ENCODE measurements at places on chromosomes 7 and 10.
A peak's percentile ranks its signal among the peaks of the same experiment; 100 is the strongest.

- DNase-seq: no peak
Measured at GRCh38 chr10:55212051-55212450, 411.0 kb upstream of the PCDH15 start.

- peak; percentile 7 for DNase-seq
Measured at GRCh38 chr10:30422981-30423654, 10.9 kb upstream of the MAP3K8 start.

DNA sequence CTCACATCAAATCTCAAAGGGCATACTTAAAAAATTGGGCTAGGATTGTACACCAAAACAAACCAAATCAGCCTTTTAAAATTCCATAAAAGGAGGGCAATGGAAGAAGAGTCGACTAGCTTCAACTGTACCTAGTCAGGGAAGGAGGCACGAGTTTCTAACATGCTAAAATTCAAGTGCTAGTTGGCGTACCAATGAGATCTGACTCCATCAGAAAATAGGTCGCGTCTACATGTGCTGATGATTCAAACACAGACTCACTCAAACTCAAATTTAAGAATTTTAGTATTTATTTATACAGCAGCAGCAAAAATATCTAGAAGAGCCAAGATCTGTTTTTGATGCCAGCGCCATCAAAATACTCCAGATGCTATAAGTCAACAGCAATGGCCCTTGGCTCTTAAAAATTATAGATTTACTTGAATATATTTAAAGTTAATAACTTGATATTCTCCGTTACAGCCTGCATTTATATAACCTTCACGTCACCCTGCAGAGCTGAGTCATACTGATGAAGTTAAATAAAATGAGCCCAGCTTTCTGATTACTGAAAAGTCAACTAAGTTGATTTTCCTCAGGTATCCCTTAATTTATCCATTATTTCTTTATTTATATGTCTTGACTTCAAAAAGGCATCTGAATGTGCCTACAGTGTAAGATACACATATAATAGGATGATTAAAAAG is 302.1 kb upstream of the IMMP2L start:
- DNase-seq: no peak

GRCh38 chr10:123747426-123747825 is 81.3 kb downstream of the GPR26 start:
- DNase-seq: no peak

DNA sequence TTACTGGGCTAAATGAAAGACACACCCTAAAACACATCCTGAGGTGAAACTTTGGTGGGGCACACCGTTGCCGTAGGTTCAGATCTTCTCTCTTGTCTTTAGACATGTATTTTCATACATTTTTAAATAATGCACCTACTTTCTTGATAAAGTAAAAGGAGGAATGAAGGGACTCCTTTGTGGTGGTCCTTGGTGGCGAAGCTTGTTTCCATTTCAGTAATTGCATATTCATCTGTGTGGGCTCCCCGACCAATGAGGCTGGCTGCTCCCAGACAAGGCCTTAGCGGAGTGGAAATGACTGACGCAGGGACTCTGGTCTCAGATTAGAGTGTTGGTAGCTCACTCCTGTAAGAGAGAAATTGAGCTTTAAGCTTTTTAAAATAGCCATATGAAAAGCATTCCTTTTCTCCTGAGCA is 815 bp downstream of the CCSER2 start:
- no peak for DNase-seq

DNA sequence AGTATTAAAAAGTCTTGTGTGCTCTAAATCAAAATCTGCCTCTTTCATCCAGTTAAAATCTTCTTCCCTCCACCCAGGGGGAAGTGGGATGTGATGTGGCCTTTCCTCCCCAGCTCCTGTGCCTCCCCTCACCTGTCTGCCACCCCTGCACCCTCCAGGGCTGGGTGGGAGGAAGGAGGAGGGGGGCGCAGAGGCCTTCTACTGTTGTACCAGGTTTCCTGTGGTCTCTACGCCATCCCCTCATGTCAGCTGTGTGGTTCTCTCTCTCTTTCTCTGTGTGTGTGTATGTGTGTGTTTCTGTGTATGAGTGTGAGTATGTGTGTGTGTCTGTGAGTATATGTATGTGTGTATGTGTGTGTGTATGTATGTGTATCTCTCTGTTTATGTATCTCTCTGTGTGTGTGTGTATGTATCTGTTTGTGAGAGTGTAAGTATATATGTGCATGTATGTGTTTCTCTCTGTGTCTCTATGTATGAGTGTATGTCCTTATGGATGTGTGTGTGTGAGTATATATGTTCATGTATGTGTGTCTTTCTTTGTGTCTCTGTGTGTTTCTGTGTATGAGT is 45.5 kb upstream of the C10orf71 start:
- no peak for DNase-seq

DNA sequence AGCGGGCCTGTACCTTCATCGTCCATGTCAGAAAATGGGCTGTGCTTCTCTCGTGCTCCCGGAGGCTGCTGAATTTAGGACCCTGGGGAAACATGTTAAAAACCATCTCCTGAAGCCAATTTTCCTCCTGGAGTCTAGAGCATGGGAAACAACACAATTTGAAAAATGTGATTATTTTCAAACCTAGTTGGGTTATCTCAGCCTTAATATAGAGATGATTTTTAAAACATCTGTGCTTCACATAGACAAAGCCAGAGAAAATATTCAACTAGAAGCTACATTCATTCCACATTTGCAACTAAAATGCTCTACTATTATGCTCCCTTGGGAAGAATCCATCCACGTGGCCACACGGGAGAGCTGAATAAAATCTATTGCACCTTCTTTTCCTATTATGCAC is 225.9 kb upstream of the TMEM72 start:
- no peak for DNase-seq

- no peak for DNase-seq
Measured at GRCh38 chr7:2202901-2203765, 29.6 kb downstream of the MAD1L1 start.

- no peak for DNase-seq
Measured at GRCh38 chr10:112797855-112798254, 152.2 kb upstream of the TCF7L2 start.

DNA sequence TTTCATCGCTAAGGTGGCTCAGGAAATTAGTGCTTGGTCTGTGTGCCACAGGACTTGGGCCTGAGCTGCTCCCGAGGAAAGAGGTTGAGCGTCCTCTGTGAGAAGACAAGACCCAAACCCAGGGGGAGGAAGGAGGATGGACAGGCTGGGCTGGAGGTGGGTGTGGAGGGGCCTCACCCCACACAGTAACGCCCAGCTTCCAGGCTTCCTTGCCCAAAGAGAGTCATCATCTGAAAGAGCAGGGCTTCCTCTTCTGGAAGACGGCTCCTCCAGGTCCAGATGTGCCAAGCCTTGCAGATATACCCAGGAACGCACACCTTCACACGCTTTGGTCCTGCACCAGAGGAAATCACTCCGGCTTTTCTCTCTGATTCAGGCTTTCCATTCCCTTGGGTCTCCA is 127.8 kb upstream of the MGMT start:
- DNase-seq: no peak

DNA sequence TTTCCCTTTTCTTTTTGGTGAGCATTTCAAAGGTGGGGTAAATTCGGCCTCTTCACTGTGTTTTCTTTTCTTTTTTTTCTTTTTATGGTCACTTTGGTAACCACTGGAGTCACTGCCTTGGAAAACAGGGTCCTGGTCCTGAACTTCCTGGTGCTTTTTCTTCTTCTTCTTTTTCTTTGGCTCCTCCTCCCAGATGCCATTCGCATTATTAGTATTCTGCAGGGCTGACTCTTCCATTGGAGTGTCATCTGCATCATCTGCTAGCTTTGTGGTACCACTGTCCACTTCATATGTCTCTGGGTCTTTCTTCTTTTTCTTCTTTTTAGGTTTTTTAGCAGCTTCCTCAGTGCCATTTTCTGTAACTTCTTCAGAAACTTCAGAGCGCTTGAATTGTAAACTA is 10.5 kb downstream of the POLR1F start:
- no peak for DNase-seq

DNA sequence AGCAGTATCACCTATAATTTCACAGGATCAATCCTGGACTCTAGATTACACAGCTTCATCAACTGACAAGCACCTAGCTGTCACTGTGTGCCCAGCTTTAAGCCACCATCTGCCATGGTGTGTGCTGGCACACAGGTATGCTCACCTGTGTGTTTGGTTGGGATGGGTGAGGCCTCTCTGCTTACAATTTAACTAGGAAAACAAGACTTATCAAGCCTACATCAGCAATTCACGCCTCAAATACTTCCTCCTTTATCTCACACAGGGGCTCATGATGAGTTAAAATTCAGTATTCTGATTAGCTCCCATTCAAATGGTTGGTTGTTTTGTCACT is 608.2 kb downstream of the PARD3 start:
- DNase-seq: no peak

DNA sequence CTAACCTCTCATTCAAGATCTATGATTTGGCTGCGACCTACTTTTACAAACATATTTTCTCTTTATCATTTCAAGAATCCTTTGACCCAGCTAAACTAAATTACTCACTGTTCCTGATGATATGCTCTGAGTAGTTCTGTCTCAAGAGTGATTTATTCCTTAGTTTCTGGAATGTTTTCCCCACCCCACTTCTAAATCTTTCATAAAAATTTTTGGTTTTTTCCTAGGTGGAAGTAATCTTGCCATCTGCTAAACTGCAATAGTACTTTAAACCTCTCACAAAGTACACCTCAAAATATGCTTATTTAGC is 170.8 kb downstream of the DNAJC1 start:
- DNase-seq: no peak

DNA sequence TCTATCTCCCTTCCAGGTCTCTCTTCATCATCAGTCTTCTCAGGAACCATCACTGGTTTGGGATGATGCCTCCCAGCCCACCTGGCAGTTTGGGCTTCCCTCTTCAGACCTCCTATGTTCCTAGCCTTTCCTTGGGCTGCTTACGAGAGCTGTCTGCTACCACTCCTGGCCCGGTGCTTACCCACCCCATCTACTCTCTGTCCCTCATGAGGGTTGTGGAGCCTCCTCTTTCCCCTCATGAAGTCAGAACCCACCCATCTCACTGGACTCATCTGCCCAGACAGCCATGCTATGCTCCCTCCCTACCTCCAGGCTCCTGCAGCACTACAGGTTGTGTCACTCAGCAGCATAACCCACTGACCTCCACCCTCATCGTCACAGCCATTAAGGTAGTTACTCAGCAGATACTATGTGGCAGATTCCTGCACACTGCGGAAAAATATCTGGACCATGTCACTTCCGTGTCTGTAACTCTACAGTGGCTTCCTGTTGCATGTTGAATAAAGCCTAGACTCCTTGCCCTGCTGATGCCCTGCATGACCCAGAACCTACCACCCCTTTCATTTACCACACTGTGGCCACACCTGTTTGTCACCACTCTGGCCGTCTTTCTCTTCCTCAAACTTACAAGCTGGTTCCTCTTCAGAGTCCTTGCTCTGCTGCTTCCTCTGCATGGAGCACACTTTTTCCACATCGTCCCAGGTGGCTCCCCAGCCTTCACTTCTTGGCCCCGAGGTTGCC is 2.0 kb downstream of the DBNL start:
- DNase-seq: peak; percentile 60
